Left ventricle myocardium superior (tissue), 1 donor: ENCODE measurements at places on chromosomes 2 and 18. TPM values are rescaled to one million over a fixed set of nuclear protein-coding genes. Genes with fewer than 3 reads are reported as not detected.

The DLX1 gene
- total RNA-seq = not detected

The CD8B2 gene
- total RNA-seq = not detected

The ANKRD30B gene
- not detected for total RNA-seq

The CTAGE1 gene
- not detected for total RNA-seq

The B3GNT7 gene
- total RNA-seq = 8.1 TPM

GRCh38 chr2:69926849-69927515, 12.1 kb downstream of the MXD1 start:
- no peak for DNase-seq

DNA sequence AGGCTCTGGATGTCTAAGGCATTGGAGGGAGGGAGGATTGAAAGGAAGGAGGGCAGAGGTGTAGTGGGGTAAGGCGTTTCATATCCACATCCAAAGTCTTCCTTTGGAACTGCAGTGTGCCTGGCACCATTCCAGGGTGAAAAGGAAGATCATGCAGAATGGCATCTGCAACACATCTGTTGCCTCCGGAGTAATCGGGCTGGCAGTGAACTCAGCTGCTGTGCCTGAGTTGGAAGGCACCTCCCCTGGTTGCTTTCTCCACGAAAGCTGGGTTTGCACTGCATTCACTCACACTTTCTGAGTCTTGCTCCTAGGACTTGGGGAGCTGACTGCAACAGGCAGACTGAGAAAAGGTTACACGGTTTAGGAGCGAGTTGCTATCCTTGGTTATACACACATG, 30.3 kb upstream of the SEC11C start:
- DNase-seq = no peak

GRCh38 chr2:60466161-60466702, 87.2 kb downstream of the BCL11A start:
- DNase-seq = no peak

- no peak for DNase-seq
Observed at GRCh38 chr18:56389190-56389589, 249.2 kb downstream of the TXNL1 start.

GRCh38 chr2:10772868-10773215, 39.7 kb downstream of the PDIA6 start:
- DNase-seq = no peak

- no peak for DNase-seq
Observed at GRCh38 chr2:219545295-219545942, 1.6 kb downstream of the TMEM198 start.

DNA sequence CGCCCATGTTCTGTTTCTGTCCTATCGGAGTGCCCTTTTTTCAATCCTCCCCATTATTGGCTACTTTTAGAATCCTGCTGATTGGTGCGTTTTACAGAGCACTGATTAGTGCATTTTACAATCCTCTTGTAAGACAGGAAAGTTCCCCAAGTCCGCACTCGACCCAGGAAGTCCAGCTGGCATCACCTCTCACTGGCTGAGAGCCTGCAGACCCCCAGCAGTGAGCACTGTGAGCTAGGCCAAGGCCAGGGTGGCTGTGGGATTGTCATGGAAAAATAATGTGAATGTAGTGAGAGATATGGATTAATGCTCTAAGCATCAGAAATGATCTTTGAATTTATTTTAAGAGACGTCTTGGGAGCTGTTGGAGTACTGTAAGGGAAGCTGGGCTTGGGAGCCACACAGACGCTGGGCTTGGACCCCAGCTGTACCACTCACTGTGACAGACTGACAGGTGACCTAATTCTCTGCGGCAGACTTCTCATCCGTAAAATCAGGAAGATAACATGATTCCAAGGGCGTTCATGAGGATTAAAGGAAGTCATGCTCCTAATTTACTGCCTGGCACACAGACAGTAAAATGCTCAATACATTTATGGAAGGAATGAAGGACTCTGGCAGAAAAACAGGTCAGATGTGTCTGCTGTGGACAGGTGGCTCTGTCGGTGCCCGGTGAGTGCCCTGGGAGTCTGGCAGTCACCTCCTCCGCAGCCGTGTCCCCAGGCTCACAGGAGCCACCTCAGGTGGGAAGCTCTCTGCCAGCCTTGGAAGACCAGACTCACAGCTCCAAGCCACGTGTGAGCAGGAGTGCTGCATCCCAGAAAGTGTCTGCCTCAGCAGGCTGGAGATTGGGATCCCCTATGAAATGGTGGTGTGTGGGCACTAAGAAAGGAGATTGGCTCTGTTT, 105.5 kb downstream of the FAM168B start:
- DNase-seq = no peak

GRCh38 chr2:20536619-20537422, 89.9 kb downstream of the RHOB start:
- DNase-seq = no peak
